ENCODE measurements at places on chromosomes 12 and 14. TPM values are rescaled to one million over a fixed set of nuclear protein-coding genes. Genes with fewer than 3 reads are reported as not detected.

Gene NFATC4
- total RNA-seq, result 19.1 TPM

Gene KLRC4
- total RNA-seq, result not detected

Gene ZNF891
- total RNA-seq, result 0.53 TPM

Gene GZMH
- total RNA-seq, result not detected

Gene SMAGP
- total RNA-seq, result 17.9 TPM

Gene CRIP1
- 1.4 TPM for total RNA-seq

Gene FAM181A
- total RNA-seq, result not detected

Gene INSM2
- not detected for total RNA-seq

Gene TTC8
- 10.4 TPM for total RNA-seq

Gene ARMH4
- 2.1 TPM for total RNA-seq

Gene LRFN5
- 0.14 TPM for total RNA-seq

Gene LRP1
- total RNA-seq, result 4.6 TPM

Gene NUAK1
- total RNA-seq, result 68.6 TPM

Gene JPH4
- not detected for total RNA-seq

Gene EFS
- total RNA-seq, result not detected

Gene CREBL2
- total RNA-seq, result 31.5 TPM
